ENCODE measurements at places on chromosomes 4 and X. TPM values are rescaled to one million over a fixed set of nuclear protein-coding genes. Genes with fewer than 3 reads are reported as not detected.

Gene KLB
- total RNA-seq: not detected

DNA sequence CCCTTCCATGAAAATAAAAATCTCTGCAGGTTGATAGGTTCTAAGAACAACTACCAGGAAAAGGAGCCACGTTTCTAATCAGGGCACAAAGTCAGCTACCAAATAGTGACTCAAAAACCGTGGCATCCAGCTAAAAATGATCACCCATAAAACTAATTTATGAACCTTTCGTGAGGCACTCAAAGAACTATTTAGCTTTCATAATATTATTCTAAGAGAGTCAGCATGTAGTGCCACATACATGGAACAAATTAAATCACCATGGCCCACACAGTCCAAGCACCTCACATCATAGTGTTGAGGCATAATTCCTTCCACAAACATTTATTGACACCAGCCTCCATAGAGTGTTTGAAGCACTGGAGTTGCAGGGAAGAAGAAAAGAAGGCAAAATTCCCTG lies 252.0 kb upstream of the PPARGC1A start:
- no peak for DNase-seq

GRCh38 chr4:78482281-78482680 lies 69.3 kb upstream of the ANXA3 start:
- DNase-seq: peak; percentile 60

- no peak for DNase-seq
Observed at GRCh38 chr4:181835348-181835747, 407.9 kb upstream of the TENM3 start.

GRCh38 chr4:92182736-92183407 lies 120.9 kb upstream of the GRID2 start:
- no peak for DNase-seq

DNA sequence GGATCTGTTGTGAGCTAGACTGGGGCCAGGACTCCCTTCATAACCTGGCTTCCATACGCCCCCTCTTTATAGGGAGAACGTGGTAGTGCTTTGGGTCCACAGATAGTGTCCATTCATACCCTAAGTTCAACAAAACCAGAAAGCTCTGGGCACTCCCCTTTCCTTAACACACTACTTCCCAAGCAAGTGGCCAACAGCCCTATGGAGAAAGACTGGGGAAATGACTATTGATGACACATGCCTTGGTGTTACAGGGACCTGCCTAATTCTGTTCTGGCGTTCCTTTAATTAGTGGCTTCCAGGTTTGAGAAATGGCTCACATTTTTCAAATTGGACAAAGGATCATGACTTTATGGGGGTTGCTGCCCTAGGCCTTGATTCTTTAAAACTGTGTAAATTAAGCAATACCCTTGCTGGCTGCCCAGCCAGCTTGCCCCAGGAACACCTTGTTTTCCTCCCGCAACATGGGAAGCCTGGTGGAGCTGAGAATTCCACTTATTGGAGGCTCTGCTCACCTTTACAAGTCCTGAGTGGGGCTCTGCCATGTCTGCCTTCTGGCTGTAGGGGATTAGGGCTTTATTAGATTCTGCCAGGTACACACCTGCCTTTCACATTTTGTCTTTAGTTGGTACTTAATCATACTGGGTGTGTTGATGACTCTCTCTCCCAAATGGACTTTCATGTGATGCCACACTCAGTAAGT lies 61.1 kb downstream of the RGS12 start:
- no peak for DNase-seq
